NCI-H187 (cell line): ENCODE measurements at places on chromosomes 6 and 20.

DNA sequence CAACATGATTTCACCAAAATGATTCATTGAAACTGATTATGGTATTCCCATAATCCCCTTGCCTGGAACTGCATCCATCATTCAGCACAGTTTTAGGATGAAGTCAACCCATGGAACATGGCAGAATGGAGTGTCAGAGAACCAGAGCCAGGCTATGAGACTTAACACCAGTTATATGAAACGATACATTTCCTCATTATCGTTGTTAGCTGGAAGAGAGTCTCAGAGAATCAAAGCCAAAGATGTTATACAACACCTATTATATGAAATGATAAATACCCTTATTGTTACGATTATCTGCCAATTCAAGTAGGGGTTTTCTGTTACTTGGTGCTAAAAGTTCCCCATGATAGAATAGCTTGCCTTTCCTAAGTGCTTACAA lies 131.2 kb downstream of the BCAS1 start:
- DNase-seq: no peak

DNA sequence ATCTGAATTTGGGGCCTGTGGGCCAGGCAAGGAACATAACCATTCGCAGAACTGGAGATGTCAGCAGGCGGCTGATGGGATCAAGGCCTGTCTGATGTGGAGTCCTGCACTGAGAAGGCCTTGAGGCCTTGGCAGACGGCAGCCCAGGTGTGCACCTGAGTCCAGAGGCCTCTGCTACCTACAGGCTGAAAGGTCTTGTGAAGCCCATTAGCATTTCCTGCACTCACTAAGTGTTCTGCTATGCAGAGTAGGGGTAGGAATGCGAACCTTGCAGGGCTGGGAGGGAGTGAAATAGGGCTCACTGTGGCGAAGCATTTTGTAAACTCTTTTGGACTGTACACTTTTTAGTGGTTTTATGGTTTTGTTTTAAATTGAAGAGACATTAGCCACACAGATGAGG lies 48.3 kb upstream of the RNF24 start:
- no peak for DNase-seq

- no peak for DNase-seq
These were observed 8.7 kb downstream of the NCOA5 start for GRCh38 chr20:46081074-46081473.

DNA sequence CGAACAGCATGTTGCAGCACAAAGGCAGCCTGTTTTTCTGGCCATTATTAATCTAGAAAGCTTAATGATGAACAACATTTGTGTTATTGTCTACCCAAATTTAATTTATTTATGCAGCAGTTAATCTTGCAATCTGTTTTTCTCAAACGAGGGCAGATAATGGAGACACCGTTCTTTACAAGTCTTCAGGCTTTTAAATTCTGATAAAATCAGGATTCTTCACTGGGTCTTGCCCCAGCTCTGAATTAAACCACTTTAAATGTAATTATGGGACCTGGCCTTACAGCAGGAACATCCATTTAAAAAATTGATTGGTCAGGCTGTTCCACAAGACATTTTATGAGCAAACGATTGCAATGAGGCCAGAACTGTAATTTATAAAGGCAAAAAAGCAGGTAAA lies 26.5 kb upstream of the INSM1 start:
- no peak for DNase-seq

GRCh38 chr20:49179368-49180277 lies 8.5 kb downstream of the STAU1 start:
- DNase-seq: no peak

GRCh38 chr6:2035046-2035445 lies 210.4 kb downstream of the GMDS start:
- no peak for DNase-seq

DNA sequence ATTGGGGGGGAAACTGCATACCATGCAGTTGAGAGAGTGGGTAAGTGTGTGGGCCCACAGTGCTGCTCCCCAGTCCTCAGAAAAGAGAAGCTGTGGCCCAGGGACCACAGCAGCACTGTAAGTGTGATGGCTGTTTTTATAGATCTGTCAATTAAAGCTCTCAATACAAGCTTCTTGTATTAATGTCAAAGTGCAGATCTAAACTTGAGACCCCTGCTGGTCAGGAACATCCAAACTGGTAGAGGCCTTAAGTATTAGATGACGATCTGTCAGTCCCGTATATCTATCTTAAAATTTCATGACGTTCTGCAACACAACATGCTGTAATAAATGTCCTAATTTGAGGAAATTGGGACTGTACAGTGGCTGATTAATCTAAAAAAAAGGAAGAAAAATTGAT lies 74.8 kb downstream of the TULP4 start:
- DNase-seq: no peak

DNA sequence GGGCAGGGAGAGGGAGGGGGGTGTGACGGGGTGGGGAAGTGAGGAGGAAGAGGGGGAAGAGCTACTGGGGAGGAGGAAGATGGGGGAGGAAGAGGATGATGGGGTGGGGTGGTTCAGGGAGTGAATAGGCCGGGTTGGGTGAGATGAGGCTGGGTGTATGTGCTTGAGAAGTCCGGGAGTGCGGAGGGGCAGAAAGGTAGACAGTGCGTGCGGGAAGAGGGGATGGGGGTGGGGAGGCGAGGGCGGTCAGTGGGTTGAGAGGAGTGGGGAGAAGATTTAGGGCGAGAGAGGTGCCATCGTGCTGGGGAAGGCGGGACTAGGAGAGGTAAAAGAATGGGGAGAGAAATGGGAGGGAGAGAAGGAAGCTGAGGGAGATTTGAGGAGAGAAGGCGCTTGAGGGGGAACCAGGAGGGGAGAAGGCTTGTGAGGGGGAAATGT lies 30.9 kb upstream of the NOTCH4 start:
- DNase-seq: no peak

- DNase-seq: no peak
These were observed 6.4 kb downstream of the VNN2 start for GRCh38 chr6:132751306-132751705.

GRCh38 chr20:3677733-3678132 lies 4.1 kb downstream of the ADAM33 start:
- DNase-seq: no peak

GRCh38 chr6:5112066-5112799 lies 27.1 kb downstream of the PPP1R3G start:
- DNase-seq: no peak

- DNase-seq: no peak
These were observed 11.7 kb downstream of the MANBAL start for GRCh38 chr20:37301120-37301519.

DNA sequence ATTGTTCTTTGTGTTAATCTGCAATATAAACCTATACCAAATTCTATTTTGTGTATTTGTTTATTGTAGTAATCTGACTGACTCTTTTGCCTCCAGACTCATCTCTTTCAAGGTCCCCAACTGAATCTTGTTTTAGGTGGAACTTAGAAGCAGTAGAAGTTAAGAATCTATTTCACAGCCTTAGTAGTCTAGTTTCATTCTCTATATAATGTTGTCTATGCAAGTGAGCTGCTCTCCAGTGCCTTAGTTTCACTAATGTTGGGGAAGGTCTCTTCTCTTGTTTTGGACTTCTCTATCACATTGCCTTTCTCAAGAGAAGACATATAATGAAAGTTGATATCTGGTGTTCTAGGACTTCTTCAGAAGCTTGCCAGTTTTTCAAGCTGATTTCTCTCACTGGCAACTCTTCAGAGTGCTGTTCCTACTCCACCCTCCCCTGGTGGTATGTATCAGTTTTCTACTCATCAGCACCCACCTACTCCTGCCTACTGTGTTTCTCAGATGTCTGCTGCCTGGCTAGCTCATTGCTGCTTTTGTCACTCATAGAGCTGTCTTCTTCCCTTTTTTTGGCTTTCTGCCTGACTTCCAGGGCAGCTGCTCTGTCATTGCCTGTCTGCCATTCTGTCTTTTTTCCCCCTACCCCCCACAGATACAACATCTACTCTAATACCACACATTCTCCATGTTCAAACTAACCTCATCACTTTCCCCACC lies 82.1 kb downstream of the PTPRA start:
- DNase-seq: no peak

DNA sequence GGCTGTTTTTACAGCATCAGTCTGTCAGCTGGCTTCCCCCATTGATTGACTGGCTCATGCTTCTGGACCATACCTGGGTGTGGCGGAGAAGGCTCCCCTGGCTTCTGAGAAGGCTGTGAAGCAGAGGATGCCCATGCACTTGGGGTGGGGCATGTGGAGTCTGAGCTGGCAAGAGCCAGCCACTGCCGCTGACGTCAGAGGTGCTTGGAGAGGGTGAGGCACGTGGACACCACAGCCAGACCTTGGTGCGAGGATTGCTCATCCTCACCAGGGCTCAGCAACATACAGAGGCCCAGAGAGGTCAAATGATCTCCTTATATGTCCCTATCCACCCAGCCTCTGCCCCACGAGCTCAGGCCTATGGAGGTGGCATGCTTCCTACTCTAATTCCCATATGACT lies 211.2 kb upstream of the PMEPA1 start:
- DNase-seq: no peak

DNA sequence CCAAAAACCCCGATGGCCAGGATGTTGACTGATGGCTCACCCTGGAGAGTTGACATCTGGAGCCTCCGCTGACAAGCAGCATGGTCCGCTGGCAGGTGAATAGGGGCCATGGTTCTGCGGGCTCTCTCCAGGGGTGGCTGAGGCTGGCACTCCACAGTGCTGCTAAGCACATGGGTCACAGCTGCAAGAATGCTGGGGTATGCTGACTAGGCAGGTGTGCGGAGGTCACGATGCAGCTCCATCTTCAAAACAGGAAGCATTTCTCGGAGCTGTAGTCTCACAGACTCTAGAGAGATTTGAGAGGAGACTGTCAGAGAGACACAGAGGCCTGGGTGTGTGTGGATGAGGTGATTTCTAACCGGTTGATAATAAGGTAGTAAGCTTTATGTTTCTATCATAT lies 341.6 kb downstream of the NRN1 start:
- no peak for DNase-seq

DNA sequence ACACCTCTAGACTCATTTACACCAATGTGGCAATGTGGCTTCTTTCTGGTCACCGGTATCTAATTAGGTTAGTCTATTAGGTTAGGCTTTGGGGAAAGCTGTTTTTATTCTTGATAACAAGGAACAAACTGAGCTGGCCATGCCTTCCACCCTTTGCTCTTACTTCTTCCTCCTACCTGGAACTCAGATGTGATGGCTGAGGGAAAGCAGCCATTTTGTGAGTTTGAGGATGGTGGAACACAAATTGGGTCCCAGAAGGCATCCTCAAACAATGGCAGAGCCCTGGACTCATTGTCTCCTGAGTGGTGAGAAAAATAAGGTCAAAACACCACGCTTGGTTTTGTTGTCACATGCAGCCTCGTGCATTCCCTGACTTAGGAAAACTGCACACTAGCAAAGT lies 7.7 kb downstream of the CDH4 start:
- DNase-seq: no peak

- no peak for DNase-seq
These were observed 9.4 kb upstream of the CDH22 start for GRCh38 chr20:46317685-46318177.

GRCh38 chr6:150312395-150312794 lies 56.4 kb upstream of the IYD start:
- DNase-seq: no peak

DNA sequence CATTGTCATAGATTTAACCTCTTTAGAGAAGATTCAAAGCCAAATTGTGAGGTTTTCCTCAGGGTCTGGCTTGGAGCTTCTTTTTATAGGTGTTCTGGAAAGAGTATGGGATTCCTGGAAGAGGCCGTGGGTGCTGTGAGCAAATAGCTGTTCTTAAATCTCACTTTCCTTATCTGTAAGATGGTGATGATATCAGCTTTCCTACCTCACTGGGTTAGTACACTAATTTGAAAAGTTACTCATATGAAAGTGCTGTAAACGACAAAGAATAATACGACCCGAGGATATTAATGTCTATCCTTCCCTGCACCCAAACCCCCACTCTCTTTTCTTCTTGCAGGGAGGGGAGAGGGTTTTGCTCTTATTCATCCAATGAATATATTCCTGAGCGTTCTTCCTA lies 116.9 kb upstream of the ENPP5 start:
- no peak for DNase-seq

DNA sequence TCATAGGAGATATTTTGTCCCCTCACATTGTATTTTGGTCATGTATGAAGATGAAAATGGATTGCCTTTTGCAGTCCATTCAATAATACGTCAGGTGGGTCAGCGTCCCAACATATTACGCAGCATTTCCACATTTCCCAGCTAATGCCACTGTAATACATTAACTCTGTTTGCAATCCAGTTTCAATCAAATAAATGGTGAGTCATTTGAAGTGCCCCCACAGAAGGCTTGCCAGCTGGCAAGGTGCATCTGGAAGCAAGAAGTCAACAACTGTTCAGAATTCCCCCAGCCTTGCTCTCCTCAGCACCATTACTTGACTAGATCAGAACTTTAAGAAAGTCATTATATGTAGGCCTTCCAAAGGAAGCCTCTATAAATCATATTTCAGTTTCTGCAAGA lies 50.4 kb downstream of the PHACTR1 start:
- no peak for DNase-seq
